ENCODE measurements at places on chromosomes 3 and 15. TPM values are rescaled to one million over a fixed set of nuclear protein-coding genes. Genes with fewer than 3 reads are reported as not detected.

DNA sequence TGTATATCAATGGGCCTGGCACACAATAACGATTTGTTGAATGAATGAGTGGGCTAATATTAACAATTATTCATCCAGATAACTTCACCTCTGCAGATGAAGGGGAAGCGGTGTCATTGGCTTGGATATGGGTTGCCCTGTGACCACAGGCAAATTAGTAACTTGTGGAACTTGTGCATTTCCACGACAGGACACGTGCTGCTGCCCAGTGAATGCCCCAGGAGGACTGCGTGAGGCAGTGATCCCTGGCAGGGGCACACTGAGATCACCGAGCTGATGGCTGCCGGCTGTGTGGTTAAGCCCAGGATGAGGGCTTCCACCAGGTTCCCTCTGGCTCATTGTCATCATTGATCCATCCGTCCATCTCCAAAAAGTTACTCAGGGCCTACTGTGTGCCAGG lies 84.1 kb upstream of the HACD2 start:
- DNase-seq: no peak

WNT7A gene
- total RNA-seq: 0.59 TPM

RTP1 gene
- not detected for total RNA-seq

TMEM212 gene
- not detected for total RNA-seq

DNA sequence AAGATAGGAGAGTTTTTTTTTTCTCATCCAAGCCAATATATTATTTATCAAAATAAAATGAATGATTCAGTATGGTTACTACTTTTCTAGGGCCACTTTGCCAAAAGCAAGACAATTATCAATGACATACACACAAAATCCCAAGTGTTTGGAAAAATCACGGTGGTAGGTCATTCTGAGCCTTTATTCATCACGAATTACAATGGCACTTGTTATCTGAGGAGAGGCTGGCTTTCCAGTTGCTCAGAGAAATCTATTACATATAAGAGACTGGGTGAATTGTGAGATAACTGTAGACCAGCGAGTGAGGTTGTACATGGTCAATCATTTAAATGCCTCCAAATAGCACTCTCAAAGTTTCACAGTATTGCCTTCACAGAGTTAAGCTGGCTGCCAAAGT lies 20.4 kb upstream of the FGF12 start:
- no peak for DNase-seq

DNA sequence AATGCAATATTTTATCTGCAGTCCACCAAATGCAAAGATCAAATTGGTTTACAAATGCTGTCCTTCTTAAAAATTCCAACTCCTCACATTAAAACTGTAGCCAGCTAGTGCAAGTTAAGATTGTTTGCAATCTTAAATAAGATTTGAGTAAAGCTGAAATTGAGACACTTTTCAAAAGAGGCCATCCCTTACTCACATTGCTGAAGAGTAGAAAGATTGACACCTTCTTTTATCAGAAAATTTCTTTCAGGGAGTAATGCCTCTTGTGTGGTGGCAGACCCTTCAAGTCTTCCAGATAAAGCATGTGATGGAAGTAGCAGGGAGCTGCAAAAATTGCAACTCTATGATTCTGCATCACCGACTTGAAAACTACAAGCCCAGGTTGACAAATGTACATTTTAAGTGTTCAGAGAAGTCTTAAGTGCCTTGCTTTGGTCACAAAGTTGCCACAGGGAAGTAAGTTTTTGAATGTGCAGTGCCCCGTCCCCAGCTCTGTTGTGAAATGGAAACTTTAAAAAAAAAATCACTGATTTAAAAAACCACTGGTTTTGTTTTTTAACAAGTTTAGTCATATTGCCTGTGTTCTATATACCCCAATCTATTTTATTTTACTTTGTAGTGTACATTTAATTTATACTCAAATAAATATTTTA lies 12.6 kb downstream of the CD86 start:
- DNase-seq: no peak

GRCh38 chr3:41224120-41224806 lies 25.0 kb downstream of the CTNNB1 start:
- DNase-seq: no peak

POTEB3 gene
- not detected for total RNA-seq

Data from skin of body (tissue), 3 donors.